KG1 (cell line): ENCODE measurements at places on chromosomes 13 and 19.

DNA sequence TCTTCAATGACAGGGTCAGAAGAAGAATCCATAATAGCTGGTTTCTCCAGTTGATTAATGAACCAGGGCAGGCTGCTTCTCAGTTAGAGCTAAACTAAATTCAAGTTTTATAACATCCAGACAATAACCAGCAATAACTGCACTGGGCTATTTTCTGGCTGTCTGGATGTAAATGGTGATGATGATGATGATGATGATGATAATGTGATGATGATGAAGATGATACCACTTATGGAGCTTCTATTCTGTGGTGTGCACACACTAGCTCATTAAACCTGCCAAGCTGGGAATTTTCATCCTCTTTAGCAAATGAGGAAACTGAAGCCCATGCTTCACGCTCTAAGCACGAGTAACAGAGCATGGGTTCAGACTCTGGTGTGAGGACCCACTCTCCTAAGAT lies 132.2 kb downstream of the OXGR1 start:
- DNase-seq = no peak

GRCh38 chr19:4043966-4044715 lies 22.6 kb downstream of the ZBTB7A start:
- no peak for DNase-seq

GRCh38 chr13:21104199-21105019 lies 43.0 kb upstream of the LATS2 start:
- DNase-seq = no peak

- peak; percentile 39 for DNase-seq
Measured at GRCh38 chr19:17448131-17448967, at the start of gene TMEM221. Gene TMEM221 (minus strand): TSS chr19:17448668. CDS start chr19:17448462, 206 bp downstream.

GRCh38 chr19:3586707-3587346 lies 1.5 kb downstream of the GIPC3 start:
- DNase-seq = no peak

DNA sequence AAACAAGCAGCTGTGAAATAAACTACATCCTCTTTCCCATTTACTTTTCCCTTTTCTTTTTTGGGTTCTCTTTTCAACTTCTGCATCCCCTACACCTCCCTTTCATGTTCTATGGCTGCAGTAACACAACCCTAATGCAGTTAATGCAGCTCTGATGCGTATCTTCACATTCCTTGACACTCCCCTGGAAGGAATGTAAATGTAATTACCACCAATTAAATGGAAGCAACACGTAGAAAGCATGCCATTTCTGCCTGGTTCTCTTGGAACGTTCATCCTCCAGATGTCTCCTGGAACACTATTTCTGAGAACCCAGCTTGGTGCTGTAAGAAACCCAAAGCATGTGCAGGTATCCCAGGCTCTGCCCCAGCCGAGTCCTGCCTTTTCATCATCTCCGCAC lies 166.8 kb upstream of the FREM2 start:
- no peak for DNase-seq

GRCh38 chr13:72530471-72530870 lies 197.0 kb downstream of the MZT1 start:
- no peak for DNase-seq

GRCh38 chr19:55080968-55081769 lies 5.5 kb downstream of the EPS8L1 start:
- peak; percentile 74 for DNase-seq

- DNase-seq = no peak
Measured at GRCh38 chr13:112059457-112060281, 7.3 kb upstream of the SOX1 start.

- DNase-seq = no peak
Measured at GRCh38 chr19:38737281-38737865, 6.9 kb downstream of the CAPN12 start.

DNA sequence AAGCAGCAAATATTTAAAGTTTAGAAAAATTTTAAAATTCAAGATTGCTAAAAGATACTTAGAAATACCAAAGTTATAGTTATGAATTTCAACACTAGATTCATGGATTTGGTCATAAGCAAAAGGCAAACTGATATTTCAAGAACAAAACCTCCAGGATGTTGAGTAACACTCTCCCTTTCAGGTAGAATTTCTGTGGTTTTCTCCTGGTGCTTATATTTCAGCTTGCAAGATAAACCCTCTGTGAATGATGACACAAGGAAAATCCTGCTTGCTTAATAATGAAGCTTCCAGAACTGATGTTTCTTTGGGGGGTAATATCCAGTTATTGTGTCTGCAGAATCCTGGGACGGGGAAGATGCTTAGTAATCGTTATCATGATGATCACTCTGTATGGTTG lies 320.3 kb upstream of the EDNRB start:
- DNase-seq = no peak

DNA sequence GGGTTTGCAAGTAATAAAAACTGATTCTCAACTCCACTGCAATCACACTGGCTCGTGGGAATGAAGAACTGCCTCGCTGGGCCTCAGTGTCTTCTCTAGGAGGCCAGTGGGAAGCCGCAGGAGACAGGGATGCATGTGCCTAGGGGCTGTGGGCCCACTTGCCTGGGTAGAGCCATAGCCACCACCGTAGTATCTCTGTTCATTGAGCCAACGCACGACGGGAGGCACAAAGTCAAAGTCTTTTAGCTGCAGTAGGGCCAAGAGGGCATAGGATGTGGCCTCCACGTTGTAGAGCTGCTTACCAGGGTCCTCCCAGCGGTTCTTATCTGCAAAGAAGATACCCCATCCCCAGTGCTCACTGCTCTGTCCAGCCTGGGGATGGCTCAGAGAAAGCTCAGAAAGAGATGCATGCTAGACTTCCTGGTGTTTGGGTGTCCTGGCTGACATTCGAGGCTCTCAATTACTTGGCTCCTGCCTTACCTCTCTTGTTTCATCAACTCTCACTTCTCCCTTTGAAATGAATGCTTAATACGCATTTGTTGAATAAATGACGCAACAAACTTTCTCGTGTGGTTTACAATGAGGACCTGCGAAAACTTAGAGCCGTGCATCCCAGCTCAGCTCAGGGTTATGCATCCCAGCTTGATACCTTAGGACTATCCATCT lies 16.1 kb upstream of the TNFSF14 start:
- no peak for DNase-seq

DNA sequence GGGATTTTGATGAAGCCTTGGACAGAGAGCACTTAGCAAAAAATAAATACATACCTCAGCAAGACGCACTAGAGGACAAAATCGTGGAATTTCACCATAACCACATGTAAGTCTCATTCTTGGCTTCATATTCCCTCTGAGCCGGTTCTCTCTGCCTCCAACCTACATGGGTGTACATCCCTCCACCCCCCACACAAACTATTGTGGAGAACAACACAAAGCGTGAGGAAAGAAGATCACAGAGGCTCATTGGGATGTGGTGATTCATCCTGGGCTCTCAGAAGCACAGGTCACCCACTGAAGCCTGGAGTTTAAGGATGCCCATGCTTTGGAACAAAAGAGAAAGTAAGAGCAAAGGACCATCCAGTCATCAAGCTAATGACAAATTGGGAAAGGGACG lies 192.2 kb downstream of the STK24 start:
- DNase-seq = no peak

- DNase-seq = no peak
Measured at GRCh38 chr13:92825938-92826596, 400.5 kb upstream of the GPC6 start.

DNA sequence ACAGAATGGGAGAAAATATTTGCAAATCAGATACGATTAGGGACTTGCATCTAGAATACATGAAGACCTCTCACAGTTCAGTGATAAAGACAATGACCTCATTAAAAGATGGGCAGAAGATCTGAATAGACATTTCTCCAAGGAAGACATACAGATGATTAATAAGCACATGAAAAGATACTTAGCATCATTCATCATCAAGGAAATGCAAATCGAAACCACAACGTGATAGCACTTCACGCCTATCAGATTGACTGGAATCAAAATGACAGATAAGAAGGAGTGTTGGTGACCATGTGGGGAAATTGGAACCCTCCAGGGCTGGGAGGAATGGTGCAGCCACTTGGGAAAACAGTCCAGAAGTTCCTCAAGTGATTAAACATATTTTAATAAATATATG lies 25.8 kb downstream of the CFAP97D2 start:
- DNase-seq = no peak
